ENCODE measurements at places on chromosomes 12 and 14.

DNA sequence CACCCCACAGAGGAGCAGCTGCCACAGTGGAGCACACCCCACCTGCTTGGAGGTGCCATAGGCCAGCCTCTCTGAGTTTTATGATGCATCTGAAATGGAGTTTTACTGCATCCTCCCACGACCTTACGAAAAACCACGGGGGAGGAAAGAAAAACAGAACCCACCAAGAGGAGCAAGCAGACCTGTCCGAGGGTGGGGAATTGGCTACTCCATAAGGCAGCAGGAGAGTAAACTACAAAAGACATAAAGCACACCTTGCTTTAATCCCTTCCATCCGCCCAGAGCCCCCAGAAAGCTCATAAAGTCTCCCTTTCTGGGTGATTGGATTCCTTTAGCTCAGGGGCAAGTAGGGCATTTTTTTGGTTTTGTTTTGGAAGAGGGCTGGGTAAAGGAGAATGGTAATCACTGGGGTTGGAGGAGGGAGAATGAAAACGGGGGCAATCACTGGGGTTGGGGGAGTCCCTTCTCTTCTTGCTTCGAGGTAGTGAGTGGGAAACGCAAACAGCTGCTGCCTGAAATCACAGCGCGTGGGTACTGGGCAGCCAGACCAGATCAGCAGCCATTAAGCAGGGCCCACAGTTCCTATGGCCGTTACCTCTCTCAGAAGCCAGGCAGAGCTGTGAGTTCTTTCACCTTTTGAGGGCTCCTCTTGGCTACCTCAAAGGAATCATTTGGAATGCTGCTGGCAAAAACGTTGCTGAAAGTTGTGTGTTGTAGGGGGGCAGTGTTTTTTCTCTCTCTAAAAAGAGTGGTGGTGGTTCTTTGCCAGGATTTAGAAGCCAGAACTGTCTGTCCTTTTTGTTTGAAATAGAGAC is 433.6 kb downstream of the ZFP36L1 start:
- no peak for DNase-seq

- DNase-seq: no peak
These were observed 18.9 kb downstream of the C2CD5 start for GRCh38 chr12:22525426-22525825.

GRCh38 chr12:68070957-68071356 is 81.7 kb downstream of the IFNG-AS1 start:
- DNase-seq: no peak

DNA sequence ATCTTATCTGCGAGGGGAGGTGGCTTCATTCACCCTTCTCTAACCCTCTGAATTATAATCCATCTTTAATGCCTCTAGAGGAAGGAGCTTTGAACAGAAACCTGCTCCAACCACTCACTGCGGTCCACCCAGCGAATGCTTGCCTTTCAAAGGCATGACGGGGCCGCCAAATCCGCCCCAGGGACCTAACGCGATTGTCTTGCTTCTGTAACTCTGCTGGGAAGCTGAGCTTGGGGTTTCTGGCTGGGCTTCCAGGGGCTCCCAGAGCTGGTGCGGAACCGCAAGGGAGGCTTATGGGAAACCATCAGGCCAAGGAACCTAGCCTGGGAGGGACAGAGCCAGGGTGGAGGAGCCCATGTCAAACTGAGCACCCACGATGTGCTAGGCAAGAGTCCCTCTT is 231.2 kb upstream of the LHX5 start:
- DNase-seq: no peak

- no peak for DNase-seq
These were observed 436.7 kb downstream of the ATP23 start for GRCh38 chr12:58378028-58378427.

- no peak for DNase-seq
These were observed 75.2 kb upstream of the DNM1L start for GRCh38 chr12:32603858-32604257.

- no peak for DNase-seq
These were observed 756.4 kb downstream of the C12orf50 start for GRCh38 chr12:87272851-87273250.

All from C1 segment of cervical spinal cord (tissue), 14 donors.